ENCODE measurements at places on chromosomes 1 and 21.

GRCh38 chr1:245772739-245773138, 618.0 kb downstream of the KIF26B start:
- DNase-seq: no peak

GRCh38 chr1:194300340-194300739, 1113.9 kb upstream of the B3GALT2 start:
- DNase-seq: no peak

DNA sequence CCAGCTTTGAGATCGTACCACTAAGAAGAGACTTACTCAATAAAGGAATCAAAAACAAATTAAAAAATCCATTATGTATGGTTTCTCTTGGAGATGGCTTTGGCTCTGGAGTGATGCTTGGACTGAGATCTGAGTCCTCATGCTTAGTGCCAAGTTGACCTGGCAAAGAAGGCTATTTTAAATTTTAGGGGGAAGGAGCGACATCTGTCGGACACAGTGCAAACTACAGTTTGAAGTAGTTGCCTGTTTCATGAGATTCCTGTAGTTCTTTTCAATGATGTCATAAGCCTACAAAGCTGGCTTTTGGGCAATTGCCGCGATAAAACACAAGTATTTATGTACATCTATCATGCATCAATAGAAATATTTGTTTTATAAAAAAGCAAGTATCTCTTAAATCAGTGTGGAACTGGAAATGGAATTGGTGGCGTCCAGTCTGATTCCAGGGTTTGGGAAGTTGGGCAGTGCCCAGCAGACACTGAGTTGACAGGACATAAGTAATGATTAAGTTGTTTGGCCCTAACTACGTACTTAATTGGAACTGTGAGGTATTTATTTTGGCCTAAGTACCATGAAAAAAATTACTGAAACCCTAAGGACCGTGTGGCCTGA, 50.0 kb downstream of the TBCE start:
- peak; percentile 30 for DNase-seq

DNA sequence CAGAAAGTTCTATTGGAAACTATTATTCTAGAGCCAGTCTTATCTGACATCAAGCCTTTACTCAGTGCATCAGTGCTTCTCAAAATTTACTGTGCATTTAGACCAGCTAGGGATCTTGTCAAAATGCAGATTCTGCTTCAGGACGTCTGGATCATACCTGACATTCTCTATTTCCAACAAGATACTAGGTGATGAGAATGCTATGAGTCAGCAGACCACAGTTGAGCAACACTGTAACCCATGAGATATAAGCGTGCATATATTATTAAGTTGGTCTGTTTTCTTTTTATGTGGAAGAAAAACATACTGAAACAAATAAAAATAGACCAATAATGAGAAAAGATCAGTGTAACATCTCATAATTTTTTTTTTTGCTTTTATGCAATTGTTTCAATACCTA, 40.4 kb upstream of the KCNH1 start:
- no peak for DNase-seq

GRCh38 chr1:37634244-37634991, at the start of gene RSPO1:
Gene RSPO1 (minus strand): TSS chr1:37634892. CDS start chr1:37629661, 5,231 bp downstream.
- DNase-seq: no peak

GRCh38 chr1:54401799-54402198, 4.4 kb downstream of the SSBP3 start:
- peak; percentile 42 for DNase-seq

DNA sequence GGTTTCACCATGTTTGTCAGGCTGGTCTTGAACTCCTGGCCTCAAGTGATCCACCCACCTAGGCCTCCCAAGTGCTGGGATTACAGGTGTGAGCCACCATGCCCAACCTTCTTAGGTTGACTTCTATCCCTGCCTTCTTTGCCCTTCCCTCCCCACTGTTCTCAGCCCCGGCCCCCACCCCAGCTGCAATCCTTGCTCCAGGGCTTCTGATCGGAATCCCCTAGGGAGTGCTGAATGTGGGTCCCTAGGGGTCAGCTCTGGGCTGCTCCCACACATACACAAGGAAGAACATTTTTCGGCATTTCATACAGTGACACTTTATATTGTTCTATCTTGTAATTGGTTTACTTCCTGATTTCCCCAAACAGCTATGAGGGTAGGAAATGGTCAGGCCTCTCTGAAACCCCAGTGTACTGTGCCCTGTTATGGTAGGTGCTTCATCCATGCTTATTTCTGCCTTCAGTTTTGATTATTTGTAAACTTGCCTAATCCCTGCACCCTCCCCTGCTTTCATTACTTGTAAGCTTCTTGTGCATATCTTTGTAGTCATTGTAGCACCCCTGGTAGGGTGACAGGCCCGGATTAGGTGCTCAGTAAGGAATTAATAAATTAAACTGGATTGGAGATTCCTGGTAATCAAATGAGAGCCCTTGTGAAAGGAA, 5.8 kb upstream of the SRP9 start:
- no peak for DNase-seq

GRCh38 chr21:14545906-14546480, at the start of gene SAMSN1:
Gene SAMSN1 (minus strand): TSS chr21:14546315. CDS start chr21:14546261, 54 bp downstream.
- DNase-seq: no peak

DNA sequence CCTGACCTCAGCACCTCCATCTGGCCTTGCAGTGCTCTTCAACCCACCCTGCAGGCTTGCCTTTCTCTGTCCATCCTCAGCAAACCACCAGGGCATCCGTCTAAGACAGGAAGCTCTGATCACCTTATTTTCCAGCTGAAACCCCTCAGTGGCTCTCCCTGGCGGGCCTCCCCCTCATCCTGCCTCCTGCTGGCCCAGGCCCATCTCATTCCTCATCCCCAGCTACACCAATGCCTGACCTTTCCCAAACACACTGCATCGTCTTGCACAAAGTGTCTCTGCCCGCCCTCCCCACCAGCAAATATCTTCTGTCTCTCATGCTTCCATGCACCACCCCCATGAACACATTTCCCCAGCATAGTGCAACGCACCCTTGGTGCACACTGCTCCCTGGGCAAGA, 205.0 kb downstream of the TOMM20 start:
- no peak for DNase-seq

DNA sequence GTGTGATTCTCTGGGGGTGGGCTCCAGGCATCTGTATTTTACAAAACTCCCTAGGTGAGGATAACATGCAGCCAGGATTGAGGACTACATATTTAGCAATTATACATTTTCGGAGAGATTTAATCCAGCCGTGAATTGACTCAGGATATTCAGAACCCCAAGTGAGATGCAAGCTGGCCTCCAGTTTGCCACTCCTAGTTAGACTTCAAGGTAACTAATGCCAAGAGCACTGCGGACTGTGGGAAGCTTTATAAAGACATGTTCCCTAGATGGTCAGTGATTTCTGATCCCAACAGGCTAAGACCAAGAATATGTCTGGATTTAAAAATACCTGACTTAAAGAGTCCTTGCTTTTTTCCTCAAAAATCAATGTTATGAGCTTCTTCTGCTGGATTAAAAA, 308.5 kb downstream of the NTNG1 start:
- DNase-seq: no peak

DNA sequence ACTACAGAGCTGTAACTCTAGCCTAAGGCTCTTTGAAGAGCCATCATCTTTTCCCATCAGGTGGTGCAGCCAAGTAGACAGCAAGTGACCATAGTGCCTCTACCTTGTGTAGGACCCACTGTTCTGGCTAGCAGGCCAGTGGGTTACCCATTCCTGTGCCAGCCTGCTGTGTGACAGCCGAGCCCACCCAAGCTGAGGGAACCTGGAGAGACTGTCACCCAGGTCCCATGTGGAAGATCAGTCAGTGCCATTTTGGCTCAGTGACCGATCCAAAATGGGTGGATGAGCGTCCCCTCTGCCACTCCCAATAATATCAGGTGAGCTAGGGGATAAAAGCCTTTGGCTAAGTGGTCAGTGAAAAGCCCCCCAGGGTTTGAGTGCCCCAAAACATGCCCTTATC, 417.9 kb downstream of the MATN1 start:
- no peak for DNase-seq

- DNase-seq: no peak
Observed at GRCh38 chr1:61638911-61639605, 85.9 kb downstream of the TM2D1 start.

GRCh38 chr1:18535391-18536210, 54.9 kb downstream of the KLHDC7A start:
- no peak for DNase-seq

DNA sequence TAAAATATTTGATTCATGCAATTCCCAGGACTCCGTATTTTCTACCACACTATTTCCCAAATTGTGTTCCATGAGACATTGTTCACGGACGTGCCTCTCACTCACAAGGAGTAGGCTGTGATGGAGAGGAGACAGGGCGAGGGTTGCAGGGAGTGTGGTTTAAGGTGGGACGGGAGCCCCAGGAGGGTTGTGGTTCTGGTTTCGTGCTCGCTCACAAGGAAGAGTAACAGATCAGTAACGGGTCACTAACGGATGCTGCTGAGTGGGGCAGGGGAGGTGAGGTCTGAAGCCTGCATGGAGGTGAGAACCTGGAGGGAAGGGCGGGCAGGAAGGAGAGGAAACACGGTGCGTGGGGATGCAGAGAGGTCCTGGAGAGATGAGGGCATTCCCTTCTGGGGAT, 28.8 kb downstream of the TFF3 start:
- DNase-seq: no peak

DNA sequence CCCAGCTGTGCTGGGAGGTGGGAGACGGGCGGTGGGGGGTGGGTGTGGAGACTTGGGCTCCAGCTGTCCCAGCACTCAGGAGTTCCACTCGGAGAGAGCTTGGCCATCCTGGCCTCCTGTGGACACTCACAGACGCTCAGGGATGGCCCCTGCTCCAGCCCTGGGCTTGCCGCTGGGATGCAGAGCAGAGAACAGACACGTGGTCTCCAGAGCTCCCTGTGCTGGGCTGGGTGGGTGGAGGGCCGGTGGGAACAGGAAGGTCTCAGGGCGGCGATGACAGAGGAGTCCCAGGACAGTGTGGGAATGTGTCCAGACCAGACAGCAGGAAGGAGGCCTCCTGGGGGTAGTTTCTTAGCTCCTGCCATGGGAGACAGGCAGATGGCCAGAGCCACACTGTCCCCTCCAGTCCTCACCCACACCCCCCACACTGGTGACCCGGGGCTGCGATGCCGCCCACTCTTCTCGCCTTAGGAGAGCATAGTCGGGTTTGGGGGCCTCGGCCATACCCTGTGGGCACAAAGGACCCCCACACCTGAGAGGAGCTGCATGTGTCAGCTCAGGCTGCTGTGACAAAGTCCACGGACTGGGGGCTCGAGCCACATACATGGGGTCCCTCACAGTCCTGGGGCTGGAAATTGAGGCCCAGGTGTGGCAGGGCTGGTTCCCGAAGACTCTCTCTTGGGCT, 2.0 kb downstream of the KRTAP10-9 start:
- no peak for DNase-seq

GRCh38 chr21:26554365-26554764, 18.7 kb downstream of the CYYR1 start:
- no peak for DNase-seq

- DNase-seq: peak; percentile 4
Observed at GRCh38 chr1:52955129-52955970, 28.3 kb downstream of the SCP2 start.

DNA sequence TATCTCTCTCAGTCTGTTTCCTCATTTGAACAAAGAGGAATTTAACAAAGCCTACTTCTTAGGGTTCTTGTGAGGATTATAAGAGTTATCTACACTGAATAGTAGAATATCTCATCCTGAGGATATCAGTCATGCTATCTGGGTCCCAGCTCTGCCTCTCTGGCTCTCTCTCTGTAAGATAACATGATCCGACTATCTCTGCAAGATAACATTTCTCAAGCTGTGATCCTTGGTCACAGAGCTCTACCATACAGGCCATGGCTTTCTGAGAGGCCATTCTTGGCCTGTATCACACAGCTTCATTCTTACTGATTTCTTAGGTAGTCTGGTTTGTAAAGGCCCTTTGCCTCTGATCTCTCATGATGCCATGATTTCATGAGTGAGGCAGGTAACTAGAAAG, 71.0 kb upstream of the TRABD2B start:
- DNase-seq: no peak

DNA sequence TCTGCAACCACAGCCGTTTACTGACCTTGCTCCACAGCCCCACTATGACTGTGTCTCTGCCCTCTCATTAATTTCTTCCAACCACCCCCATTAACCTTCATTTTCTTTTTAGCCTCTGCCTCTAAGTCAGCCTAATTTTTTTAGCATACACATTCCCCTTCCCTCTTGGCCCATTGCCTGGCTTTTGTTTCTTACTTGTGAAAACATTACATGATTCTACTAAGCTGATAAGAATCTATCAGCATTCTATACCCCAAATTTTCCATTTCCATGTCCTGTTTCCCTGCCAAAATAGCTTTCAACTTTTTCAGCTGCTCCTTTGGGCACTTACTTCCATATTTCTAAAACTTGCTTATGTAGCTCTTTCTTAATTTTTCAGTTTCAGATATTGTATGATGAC, 79.8 kb downstream of the PCP4 start:
- no peak for DNase-seq

DNA sequence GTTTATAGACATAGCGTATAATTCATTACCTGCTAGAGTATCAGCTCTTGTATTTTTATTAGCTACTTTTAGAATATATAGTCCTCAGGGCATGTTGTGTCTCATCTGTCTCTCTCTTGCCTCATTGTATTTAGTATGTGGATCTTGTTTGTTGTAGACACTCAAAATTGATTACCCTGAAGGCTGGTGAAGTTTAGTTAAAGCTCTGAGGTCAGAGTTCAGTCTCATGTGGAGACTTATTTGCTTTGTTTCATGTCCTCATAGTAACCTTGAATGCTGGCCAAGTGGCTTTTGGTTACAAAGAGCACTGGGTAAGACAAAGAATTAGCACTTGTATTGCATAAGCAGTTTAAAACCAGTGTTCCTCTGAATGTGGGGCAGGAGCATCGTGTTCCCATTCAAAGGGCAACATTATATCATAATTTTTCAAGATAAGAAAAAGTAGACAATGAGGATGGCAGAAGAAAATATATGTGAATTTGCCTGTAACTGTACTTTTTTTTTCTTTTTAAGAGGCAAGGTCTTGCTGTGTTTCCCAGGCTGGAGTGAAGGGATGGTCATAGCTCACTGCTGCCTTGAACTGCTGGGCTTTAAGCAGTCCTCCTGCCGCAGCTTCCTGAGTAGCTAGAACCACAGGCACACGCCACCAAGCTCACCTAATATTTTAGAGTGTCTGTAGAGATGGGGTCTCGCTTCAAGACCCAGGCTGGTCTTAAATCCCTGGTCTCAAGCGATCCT, 17.4 kb downstream of the CNST start:
- peak; percentile 26 for DNase-seq

DNA sequence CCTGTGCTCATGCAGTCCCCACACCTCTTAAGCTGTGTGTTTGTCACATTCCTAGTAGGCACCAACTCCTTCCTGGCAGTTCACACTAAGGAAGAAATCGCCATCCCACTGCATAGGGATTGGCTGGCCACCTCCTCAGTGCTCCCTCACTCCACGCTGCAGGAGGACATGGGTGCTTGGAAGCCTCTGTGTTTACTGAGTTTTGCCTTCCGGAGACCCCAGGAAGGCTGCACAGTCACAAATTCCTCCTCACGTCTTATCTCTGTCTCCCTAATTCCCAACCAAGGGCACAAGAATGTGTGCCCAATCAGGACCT, 93.8 kb upstream of the GALNT2 start:
- DNase-seq: no peak

DNA sequence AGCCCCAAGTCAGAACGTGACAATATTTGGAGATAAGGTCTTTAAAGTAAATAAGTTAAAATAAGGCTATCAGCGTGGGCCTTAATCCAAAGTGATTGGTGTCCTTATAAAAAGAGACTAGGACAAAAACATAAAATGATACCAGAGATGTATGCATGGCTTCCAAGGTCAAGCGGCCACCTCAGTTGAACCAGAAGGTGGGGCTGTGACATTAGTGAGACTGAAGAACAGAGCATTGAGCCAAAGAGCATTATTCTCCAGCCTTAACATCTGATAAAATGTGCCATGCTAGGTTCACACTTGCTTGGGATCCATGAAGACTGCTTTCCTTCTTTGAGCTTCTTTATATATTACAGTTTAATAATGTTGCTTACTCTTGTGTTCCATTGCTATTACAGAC, 554.6 kb downstream of the PLA2G4A start:
- DNase-seq: no peak

All from NCI-H2107 (cell line).